ENCODE measurements at places on chromosomes 5 and 9. TPM values are rescaled to one million over a fixed set of nuclear protein-coding genes. Genes with fewer than 3 reads are reported as not detected.

DNA sequence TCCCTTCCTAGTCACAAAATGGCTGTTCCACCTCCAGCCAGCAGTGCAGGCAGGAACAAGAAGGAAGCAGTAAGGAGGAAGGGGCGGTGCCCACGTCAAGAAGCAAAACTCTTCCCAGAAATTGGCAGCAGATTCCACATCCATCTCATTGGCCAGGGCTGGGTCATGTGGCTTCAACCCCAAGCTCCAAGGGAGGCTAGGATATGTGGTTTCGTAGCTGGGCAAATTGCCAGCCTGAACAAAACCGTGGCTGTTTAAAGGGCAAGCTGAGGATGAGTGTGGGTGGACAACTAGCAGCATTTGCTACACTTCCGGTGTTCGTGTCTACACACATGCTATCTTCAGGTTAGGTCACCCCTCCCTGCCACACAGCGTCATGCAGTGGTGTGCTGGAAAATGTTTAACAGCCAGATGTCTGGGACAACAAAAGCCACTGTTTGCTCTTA lies 92.1 kb upstream of the MAP1B start:
- DNase-seq = no peak

DNA sequence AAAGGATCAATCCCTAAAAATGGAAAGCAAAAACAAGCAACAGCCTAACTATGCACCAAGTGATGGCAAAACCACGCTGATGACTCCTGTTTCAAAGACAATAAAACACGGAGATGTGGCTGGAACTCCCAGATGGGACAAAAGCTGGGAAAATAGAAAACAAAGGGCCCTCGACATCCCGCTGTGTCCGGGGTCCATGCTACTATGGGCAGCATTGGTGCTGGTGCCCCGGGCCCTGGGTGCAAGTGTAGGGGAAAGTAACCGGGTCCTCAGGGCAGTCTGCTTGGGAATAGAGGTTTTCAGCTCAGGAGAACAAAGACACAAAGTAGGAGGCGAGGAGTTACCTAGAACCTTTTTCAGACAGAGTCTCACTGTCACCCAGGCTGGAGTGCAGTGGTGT lies 46.1 kb downstream of the MRPL36 start:
- no peak for DNase-seq

DNA sequence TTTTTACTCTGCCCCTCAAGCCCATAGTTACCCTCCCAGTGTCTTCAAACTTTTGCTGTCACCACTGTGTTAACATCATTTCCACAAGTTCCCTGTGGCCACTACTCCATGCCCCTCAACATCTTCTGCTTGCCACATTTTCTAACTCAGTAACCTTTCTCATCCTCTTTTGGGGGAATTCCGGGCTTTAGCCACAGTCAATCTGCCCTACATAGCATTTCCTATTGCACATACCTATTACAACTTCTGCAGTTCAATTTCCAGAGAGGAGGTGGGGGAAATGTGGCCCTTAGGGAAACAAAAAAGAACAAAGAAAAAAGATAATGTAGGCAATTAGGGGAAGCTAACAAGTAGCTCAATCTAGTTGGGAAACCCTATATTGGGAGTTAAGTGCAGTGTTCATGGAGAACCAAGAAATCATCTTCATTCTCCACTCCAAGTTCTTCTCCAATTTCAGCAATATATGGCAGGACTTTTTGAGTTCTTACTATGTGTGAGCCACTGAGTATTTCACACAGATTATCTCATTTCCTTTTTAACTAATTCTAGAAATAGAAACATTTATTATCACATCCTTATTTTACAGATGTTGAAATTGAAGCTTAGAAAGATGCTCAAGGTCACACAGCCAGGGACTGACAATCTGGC lies 40.2 kb upstream of the LPAR1 start:
- no peak for DNase-seq

- DNase-seq = no peak
Measured at GRCh38 chr5:83924891-83925290, 204.2 kb upstream of the HAPLN1 start.

DNA sequence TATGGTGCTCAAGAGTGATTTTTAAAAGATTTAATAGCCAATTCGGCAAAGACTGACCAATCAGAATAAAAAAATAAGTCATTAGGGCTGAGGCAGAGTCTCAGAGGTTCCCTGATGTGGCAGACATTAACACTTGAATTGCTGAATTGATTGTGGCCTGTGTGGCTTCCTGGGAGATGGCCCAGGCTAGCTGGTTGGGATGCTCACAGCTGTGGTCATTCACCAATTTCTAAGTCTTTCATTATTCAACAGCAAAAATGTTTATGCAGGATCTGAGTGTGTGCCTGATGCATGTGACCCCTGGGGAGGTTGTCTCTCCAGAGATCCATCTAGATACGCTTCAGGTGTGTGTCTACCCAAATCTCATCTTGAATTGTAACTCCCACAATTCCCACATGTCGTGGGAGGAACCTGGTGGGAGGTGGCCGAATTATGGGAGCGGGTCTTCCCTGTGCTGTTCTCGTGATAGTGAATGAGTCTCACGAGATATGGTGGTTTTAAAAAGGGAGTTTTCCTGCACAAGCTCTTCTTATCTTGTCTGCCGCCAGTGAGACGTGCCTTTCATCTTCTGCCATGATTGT lies 632.6 kb upstream of the SEMA6A start:
- DNase-seq = no peak

The ANKRD34B gene
- not detected for total RNA-seq

DNA sequence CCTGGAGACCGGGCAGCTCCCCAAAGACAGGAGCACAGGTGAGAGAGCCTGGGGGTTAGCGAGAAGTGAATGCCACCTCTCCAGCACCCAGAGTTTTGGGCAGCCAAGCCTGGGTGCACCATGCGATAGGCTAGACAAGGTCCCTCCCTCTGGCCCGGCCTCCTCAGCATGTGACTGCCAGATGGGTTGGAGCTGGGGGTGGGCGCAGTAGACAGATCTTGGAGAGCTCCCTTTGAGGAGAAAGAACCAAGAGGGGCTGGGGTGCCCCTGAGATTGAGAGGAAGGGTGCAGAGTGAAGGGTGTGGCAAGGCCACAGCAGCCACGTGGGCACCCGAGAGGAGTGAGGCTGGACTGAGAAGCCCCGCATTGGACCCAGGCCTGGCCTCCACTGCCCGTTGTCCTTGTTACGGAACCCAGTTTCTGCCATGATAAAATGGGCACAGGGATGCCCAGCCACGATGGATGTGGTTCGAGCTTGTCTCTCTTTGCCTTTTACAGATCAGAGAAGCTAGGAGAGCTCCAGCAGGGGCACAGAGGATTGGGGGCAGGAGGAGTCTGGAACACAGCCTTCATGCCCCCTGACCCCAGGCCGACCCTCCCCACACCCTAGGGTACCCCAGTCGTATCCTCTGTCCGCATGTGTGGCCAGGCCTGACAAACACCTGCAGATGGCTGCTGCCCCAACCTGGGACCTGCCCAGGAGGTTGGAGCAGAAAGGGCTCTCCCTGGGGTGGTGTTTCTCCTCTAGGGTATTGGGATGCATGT lies 1.4 kb downstream of the TMEM141 start:
- DNase-seq = no peak
